Right hindlimb (tissue), 1 donor: ENCODE measurements at places on chromosomes 6 and 20.

DNA sequence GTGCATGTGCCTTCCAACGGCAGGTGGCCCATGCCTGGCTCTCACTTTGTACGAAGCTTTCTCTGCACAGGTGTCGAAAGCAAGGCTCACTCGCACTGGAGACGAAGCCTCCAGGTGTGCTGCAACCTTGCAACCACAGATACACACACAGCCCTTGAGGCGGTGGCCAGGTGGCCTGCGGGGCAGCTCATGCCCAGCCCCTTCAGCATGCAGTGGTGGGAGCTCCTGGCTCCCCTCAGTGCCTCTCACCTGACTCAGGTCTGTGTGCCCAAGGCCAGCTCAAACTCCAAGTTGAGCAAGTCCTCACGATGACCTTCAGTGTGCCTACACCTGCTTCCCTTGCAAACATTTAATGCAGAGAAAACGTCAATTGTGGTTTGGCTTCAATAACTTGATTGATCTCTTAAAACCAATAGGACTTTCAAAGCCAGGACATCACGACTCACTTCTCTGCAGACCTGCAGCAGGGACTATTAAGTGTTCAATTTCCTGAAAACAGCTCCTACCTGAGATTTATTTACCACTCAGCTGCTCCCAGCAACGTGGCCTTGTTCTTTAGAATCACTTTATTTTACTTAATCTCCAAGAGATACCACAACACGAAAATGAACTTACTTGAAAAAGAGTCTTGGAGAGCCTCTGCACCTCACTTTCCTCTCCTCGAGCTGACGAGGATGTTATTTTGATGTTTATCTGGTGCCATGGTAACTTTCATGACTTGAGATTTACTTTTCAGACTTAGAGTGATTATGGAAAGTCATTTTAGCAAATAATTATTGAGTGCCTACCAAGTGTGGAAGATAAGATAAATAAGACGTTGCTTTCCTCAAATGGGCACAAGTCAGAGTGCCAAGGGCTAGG is 86.3 kb downstream of the SLC22A23 start:
- no peak for DNase-seq

- no peak for DNase-seq
Measured at GRCh38 chr20:5181958-5182357, 55.1 kb downstream of the CDS2 start.

- DNase-seq = no peak
Measured at GRCh38 chr20:23399568-23400241, 21.6 kb downstream of the NAPB start.

DNA sequence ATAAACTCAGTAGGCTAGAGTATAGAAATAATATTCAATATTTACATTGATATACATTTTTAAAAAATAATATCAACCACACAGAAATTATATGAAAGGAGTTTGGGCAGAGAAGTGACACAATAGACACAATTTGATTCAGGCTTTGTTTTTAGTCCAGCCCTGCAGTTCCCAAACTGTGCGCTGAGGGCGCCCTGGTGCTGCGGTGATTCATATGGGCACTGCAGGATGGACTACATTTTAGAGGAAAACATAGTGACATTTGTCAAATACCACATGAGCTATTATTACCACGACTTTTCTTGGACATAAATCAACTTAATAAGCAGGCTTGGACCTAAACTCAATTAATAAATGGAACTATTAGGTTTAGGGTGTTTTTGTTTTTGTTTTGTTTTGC is 364.3 kb upstream of the ID4 start:
- DNase-seq = no peak

- no peak for DNase-seq
Measured at GRCh38 chr6:134523903-134524650, 206.2 kb upstream of the SGK1 start.

- DNase-seq = no peak
Measured at GRCh38 chr6:20028562-20028961, 183.7 kb downstream of the MBOAT1 start.

GRCh38 chr6:153790048-153790447 is 249.0 kb upstream of the OPRM1 start:
- DNase-seq = no peak

DNA sequence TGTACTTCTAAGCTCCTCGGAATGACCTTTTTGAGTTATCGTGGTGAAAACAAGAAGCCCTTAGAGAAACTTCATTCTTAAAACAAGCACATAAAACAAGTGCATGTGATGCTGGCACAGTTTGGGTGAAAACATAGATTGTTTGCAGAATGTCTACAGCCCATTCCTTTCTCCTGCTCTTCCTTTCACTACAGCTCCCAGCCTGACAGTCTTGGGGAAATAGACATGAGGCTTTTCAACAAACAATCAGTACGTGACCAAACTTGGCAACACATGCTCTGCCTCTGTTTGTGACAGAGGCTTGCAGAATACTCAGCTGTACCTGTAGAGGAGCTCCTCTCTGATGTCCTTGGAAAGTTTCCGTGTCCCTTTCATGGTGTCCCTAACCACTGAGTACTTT is 321.6 kb downstream of the ZFAND3 start:
- no peak for DNase-seq

GRCh38 chr20:6868861-6869260 is 101.4 kb downstream of the BMP2 start:
- peak; percentile 67 for DNase-seq

DNA sequence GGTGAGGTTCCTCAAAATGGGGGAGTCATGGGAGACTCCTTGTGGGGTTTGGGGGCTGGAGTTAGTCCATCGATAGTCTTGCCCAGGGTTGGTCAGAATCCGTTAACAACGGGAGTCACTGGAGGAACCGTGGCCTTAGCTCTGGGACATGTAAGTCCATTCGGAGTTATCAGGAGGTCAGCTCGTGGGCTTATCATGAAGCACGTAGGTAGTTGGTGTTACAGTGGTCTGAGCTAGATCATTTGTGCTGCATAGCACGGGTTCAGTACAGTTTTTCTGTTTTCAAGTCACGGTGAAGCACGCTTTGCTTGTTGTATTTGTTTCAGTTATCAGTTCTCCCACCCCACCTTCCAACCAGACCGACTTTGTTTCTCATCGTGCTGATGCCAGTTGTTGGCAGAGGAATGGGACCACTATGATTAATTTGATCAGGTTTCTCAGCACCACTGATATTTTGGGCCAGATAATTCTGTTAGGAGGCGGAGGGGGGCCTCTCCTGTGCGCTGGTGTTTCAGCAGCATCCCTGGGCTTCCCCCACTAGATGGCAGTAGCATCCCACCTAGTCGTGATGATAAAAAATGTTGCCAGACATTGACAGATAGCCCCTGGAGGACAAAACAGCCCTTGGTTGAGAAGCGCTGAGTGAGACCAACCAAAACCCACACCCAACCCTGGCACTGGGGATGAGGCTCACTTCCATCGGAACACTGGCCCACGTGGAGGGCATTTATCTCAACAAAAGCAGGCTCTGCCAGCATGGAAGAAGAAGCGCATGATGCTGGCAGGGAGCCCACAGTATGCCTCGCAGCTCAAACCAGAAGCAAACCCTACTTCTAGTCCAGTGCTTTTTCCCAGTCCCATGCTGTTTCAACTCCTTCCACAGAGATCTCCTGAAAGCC is 2.2 kb upstream of the APMAP start:
- peak; percentile 87 for DNase-seq

DNA sequence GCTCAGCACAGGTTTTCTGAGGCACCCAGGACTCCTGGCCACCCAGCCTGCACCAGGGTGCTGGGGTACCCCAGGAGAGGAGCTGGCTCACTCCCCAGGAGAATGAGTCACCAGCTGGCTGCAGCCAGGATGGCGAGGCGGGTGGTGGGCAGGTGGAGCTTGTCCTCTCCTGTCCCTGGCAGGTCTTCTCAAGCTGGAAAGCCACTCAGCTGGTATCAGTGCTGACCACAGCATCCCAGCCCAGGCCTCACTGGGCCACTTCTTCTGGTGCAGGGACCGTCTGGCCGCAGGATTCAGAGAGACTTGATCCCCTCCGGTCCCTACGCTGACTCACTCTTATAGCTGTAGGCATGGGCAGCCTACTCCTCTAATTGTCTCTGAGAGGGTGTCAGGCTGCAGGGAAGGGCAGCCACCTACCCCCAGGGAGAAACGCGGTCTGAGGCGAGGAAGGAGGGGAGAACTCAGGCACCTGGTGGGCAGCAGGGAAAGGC is 22.2 kb downstream of the TFEB start:
- DNase-seq = no peak

GRCh38 chr6:50826037-50826761 is 7.5 kb downstream of the TFAP2B start:
- DNase-seq = no peak

DNA sequence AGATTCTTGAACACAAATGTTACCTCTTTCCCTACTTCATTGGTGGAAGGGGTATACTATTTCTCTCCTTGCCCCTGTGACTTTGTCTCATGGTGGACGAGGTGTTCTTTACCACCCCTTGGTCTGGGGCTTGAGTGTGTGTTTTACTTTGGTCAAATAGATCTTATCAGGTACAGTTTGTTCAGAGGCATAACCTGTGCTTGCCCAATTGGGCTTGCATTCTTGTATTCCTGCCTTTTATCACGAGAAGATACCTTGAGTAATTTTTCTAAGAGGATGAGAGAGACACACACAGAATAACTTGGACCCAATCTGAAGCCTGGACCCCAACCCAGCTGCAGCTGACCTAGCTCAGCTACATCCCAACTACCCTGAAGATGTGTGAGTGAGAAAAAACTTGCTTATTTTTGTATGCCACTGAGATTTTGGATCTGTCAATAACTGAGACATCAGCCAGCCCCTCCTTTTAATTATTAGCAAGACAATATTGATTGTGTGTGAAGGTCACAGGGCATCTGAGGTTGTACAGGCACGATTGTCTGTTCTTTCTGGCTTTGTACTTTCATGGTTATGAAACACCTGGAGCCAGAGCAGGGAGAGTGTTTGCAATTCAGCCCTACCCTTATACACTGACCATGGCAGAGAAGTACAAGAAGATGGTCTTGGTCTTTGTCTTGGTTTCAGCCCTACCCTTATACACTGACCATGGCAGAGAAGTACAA is 204.7 kb upstream of the SLC35B3 start:
- DNase-seq = no peak

DNA sequence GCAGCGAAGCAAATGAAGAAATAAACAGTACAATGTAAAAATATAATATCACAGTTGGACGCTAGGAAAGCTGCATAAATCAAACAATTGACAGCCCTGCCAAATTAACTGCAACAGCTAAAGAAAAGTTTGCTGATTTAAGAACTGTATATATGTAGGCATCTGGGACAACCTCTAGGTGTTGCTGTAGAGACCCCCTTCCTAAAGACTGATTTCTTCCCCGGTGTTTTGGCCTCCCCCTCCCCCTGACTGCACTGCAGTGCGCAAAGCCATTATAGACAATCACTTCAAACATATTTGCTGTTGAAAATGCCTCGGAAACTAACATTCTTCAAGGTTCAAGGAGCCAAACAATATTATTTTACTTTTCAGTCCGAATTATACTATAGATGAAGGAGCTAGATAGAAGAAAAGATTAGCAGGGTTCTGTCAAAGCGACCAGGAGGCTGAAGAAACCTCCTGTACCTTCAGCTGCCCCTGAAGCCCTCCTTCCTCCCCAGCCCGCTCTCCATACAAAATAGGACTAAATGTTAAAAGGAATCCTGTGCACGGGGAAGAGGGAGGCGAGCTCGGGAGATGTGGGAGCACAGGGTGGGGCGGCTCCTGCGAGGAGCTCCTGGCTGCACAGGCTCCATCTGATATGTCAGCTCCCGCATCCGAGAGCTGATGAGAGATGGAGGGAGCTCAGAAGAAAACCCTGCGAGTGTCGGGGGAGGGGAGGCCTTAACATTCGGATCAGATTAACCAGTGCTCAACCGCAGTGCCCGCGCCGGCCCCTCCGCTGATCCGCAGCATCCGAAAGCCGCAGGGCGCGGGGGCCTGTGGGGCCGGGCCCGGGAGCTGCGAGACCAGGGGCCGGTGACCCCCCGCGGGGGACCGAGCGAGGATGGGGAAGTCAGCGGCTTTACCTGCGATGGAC is 822 bp downstream of the ELOVL4 start:
- peak; percentile 45 for DNase-seq

GRCh38 chr20:1462001-1462400 is 4.6 kb downstream of the NSFL1C start:
- no peak for DNase-seq

- no peak for DNase-seq
Measured at GRCh38 chr20:50126662-50127061, 13.7 kb upstream of the UBE2V1 start.

GRCh38 chr6:111038534-111039252 is 48.6 kb upstream of the SLC16A10 start:
- DNase-seq = no peak

GRCh38 chr6:101429270-101429669 is 35.8 kb downstream of the GRIK2 start:
- no peak for DNase-seq

DNA sequence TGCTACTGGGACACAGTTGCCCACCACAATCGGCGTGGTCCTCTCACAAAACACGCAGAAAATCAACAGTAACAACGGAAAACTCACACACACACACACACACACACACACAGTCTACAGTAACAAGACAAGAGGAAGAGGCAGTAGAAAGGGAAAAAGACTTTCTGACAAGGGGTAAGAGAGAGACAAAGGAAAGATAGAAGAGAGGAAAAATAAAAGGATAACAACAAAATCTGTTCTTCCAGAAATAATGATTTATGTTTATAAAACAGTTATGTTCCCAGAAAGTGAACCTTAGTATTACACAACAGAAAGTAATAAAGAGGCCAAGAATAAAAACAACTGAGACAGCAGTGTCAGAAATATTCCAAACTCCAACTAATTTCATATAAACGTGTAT is 2.9 kb downstream of the RANBP9 start:
- DNase-seq = no peak

GRCh38 chr6:13075141-13075845 is 253.0 kb downstream of the TBC1D7 start:
- no peak for DNase-seq

DNA sequence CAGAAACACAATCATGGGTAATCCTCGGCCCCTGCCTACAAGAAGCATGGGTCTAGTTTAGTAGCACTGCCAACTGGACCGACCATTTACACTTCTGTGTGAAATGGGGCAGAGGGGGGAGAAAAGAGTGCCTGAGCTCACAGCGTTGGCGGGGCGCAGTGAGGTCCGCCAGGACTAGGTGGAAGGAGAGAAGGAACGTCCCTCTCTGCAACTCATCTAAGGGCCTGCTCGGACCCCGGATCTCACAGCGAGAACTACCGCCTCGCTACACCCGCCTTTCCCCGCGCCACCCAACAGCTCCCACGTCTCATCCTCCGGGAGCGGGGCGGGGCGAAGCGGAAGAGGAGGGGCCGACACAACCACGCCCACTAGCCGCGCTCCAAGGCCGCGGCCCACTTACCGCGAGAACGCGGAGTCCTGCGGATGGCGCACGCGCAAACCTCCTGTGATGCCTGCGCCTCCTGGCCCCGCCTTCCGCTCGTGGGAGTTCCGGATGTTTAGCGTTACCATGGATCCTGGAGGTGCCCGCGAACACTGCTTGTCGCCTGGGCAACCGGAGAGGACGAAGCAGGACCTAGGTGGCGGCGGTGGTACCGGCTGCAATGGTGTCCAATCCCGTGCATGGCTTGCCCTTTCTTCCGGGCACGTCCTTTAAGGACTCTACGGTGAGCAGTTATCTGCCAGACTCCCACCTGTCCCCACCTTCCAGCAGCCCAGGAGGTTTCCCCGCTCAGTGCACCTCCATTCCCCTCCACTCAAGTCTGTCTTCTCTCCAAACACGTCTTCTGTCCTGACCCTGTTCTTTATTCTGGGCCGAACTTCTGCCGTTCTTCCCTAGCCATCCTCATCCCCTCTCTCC is at the start of gene EFHC1:
EFHC1 (plus strand) TSS at position 534 of the 859 bp plus-strand sequence; CDS start at position 603, 69 bp downstream.
- peak; percentile 99 for DNase-seq

- no peak for DNase-seq
Measured at GRCh38 chr20:58987790-58988564, 6.9 kb downstream of the NELFCD start.
